Ascending aorta (tissue), 2 donors: ENCODE measurements at places on chromosomes 13 and 19. TPM values are rescaled to one million over a fixed set of nuclear protein-coding genes. Genes with fewer than 3 reads are reported as not detected.

DNA sequence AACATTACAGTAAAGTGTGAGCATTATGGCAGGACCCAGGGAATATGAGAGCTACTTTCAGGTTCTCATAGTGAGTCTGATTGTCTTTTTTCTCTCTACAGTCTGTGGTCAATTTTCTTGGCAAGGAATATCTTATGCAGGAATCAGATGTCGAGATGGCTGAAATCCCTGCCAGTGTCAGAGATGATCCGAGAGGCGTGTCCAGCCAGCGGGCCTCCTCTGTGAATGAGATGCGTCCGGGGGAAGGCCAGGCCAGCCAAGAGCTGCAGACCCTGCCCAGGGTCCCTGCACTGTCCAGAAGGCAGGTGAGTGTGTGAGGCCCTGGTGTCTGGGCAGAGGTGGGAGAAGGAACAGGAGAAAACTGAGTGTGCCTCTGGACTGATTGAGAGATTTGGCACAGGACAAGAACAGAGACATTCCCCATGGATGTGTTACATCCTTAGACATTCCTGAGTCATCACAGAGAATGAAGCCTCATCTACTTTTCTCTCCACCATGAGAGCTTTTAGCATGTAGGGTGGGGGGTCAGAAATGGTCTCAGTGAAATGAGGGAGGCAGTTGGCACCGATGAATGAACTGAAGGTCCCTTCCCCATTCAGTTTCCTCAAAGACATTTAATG, 27.3 kb upstream of the EDDM13 start:
- H3K27me3 ChIP-seq = no peaks in the 10 kb centered on the region
- H3K4me3 ChIP-seq = no peak overlapping the region
- no peaks in the 10 kb centered on the region for H3K36me3 ChIP-seq
- DNase-seq = no peak
- H3K27ac ChIP-seq = no peak overlapping the region

- DNase-seq = no peak
- H3K4me1 ChIP-seq = no peaks in the 10 kb centered on the region
- H3K36me3 ChIP-seq = no peaks in the 10 kb centered on the region
- H3K27ac ChIP-seq = no peak overlapping the region
These were observed 369.9 kb downstream of the KLF5 start for GRCh38 chr13:73428706-73429105.

DNA sequence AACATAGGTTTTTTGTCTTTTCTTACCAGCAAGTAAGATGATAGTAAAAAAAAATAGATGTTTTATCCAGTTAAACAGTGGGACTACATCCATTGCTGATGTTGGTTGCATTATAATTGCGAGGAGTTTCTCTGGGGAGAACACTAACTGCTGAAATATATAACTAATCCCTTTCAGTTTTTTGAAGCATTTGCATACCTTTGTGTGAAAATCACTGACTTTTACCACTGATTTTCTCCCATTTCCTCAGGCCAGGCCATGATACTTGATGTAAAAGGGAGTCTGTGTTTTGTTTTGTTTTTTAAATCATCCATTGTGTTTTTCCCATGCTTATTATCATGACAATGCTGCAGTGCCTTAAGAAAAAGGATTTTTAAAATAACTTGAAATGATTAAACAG, 699.5 kb downstream of the PCDH9 start:
- no peaks in the 10 kb centered on the region for H3K4me1 ChIP-seq
- no peak for DNase-seq
- no peak overlapping the region for H3K27ac ChIP-seq
- H3K27me3 ChIP-seq = no peaks in the 10 kb centered on the region

- no peak for DNase-seq
- H3K4me3 ChIP-seq = no peak overlapping the region
- no peaks in the 10 kb centered on the region for H3K4me1 ChIP-seq
- H3K27ac ChIP-seq = no peak overlapping the region
These were observed 133.9 kb downstream of the AKAP11 start for GRCh38 chr13:42405665-42406390.

DNA sequence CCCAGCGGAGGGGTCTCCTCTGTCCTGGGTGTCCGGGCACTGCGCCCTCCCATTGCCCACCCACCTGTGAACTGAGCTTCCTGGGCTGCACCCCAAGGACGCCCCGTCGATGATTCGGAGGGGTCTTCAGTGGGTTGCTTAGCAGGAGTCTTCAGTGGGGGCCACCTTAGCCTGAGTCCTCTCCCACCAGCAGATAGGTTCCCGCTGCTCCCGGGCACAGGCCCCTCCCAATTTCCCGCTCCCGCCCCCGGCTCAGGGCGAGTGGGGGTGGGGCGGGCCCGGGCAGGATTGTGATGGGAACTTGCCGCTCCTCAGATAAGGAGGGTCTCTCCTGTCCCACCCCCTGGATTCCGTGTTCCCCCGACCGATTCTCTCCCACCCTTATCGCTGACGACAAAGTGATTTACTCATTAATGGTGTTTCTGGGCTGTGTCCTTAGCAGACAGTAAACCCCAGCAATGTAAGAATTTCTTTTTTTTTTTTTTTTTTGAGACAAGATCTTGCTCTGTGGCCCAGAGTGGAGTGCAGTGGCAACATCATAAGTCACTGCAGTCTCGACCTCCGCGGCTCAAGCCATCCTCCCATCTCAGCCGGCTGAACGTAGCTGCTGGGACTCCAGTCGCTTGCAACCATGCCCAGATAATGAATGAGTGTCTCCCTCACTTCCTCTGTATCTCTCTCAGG, 655 bp upstream of the S1PR5 start:
- H3K4me1 ChIP-seq = peaks cover 9% of the 10 kb centered on the region
- DNase-seq = no peak
- H3K36me3 ChIP-seq = no peaks in the 10 kb centered on the region
- H3K27me3 ChIP-seq = peaks cover 4% of the 10 kb centered on the region
- H3K4me3 ChIP-seq = peak overlapping the region; percentile 31
- H3K27ac ChIP-seq = no peak overlapping the region

DNA sequence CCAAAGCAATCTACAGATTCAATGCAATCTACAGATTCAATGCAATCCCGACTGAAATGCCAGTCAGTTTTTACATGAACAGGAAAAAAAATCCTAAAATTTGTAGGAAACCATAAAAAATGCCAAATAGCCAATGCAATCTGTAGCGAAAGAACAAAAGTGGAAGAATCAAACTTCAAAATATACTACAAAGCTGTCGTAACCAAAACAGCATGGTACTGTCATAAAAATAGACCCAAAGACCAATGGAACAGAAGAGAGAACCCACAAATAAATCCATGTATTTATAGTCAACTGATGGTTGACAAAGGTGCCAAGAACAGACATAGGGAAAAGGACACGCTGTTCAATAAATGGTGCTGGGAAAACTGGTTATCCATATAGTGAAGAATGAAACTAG, 17.7 kb downstream of the ZNF829 start:
- H3K4me3 ChIP-seq = no peak overlapping the region
- H3K27ac ChIP-seq = no peak overlapping the region
- no peaks in the 10 kb centered on the region for H3K27me3 ChIP-seq
- DNase-seq = no peak
- no peaks in the 10 kb centered on the region for H3K4me1 ChIP-seq

DNA sequence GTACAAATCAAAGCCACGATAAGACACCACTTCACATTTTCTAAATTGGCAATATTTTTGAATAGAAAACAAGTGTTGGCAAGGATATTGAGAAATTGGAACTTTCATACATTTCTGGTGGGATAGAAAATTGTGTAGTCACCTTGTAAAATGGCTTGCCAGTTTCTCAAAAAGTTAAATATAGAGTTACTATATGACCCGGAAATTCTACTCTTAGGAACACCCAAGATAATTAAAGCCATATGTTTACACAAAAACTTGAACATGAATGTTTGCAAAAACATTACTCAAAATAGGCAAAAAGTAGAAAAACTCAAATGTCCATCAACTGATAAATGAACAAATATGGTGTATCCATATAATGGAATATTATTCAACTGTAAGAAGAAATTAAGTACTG, 552.5 kb downstream of the TBC1D4 start:
- H3K4me1 ChIP-seq = no peaks in the 10 kb centered on the region
- H3K36me3 ChIP-seq = no peaks in the 10 kb centered on the region
- H3K4me3 ChIP-seq = no peak overlapping the region
- DNase-seq = no peak
- no peak overlapping the region for H3K27ac ChIP-seq

- H3K4me1 ChIP-seq = peaks cover 29% of the 10 kb centered on the region
- H3K27ac ChIP-seq = peak overlapping the region; percentile 80
- H3K4me3 ChIP-seq = peak overlapping the region; percentile 60
- no peaks in the 10 kb centered on the region for H3K27me3 ChIP-seq
- no peaks in the 10 kb centered on the region for H3K36me3 ChIP-seq
- no peak for DNase-seq
These were observed 125.2 kb downstream of the LMO7 start for GRCh38 chr13:75761369-75761768.

DNA sequence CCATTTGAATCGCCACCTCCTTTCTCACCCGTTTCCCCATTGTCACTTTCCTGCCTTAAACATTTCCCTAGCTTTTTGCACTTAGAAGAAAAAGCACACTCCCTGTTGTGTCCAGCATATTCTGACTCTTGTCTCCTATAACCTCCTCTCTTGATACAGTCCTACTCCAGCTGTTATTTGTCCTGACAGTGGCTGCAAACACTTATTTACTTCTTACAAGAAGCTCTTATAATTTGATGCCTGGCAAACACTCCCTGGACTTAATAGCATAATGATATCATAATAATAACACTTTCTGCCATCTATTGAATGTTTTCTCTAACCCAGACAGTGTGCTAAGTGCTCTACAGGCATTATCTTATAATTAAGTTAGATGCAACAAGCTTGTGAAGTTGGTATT, 76.6 kb downstream of the DGKH start:
- H3K36me3 ChIP-seq = peaks cover 27% of the 10 kb centered on the region
- H3K4me1 ChIP-seq = no peaks in the 10 kb centered on the region
- no peak overlapping the region for H3K27ac ChIP-seq
- no peaks in the 10 kb centered on the region for H3K27me3 ChIP-seq
- no peak for DNase-seq

- DNase-seq = no peak
- H3K27me3 ChIP-seq = no peaks in the 10 kb centered on the region
- H3K27ac ChIP-seq = no peak overlapping the region
- no peak overlapping the region for H3K4me3 ChIP-seq
- H3K4me1 ChIP-seq = peaks cover 3% of the 10 kb centered on the region
- no peaks in the 10 kb centered on the region for H3K36me3 ChIP-seq
These were observed 2.8 kb downstream of the EVI5L start for GRCh38 chr19:7832781-7833180.

DNA sequence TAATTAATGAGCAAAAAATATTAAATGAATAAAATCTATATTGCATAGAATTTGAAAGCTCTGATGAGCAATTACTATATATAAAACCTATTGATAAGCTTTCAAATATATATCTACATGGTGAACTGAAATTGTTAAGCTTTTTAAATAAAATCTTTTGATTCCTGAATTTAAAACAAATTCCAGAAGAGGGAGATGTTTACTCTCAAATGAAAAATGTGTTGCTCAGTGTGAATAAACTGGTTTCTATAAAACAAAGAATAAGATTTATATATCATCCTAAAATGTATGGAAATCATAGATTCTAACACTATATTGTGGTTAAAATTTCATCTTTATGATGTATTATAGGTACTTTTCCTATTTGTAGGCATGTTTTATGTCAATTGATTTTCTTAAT, 171.5 kb upstream of the SLITRK6 start:
- no peaks in the 10 kb centered on the region for H3K36me3 ChIP-seq
- H3K27ac ChIP-seq = no peak overlapping the region
- no peaks in the 10 kb centered on the region for H3K27me3 ChIP-seq
- no peaks in the 10 kb centered on the region for H3K4me1 ChIP-seq

DNA sequence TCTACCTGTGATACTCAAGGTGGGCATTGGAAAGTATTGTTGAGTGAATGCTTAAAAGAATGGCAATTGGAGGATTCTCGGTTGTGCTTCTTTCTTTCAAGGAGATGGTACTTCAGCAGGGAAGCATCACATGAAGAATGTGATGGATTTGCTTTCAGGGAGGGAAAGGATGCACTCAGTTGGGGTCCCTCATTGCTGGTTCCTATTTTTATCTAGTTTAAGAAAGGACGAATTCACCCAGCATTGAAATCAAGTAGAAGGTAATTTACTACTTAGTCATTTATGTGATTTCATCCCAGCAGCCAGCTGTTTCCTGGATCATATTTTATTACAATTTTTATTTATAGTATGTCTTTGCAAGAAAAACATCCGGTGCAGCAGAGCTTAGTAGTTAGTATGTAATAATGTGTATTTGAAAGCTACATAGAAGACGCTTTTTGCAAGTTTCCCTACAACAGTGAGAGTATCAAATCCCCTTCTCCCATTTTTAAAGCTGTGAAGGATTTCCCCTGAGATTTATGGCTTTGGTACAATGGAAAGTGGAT, 417.9 kb downstream of the GPC5 start:
- H3K4me3 ChIP-seq = no peak overlapping the region
- no peaks in the 10 kb centered on the region for H3K4me1 ChIP-seq
- H3K27me3 ChIP-seq = no peaks in the 10 kb centered on the region
- H3K27ac ChIP-seq = no peak overlapping the region
- DNase-seq = no peak
- no peaks in the 10 kb centered on the region for H3K36me3 ChIP-seq

DNA sequence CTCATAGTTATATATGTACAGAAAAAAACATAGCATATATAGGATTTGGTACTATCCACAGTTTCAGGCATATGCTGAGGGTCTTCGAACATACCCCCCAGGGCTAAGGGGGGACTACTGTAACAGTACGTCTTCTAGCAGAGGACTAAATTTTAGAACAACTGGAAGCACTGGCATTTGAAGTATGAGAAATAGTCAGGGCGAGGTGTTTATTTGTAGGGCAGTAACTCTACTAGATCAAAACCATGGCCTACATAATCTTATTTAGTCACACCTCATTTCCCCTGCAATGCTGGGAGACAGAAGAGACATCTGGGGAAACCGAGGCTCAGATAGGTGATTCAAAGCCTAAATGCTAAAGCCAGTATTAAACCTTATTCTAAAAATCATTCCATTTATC, 245.6 kb downstream of the DCT start:
- H3K4me3 ChIP-seq = no peak overlapping the region
- no peaks in the 10 kb centered on the region for H3K4me1 ChIP-seq
- H3K36me3 ChIP-seq = no peaks in the 10 kb centered on the region
- H3K27me3 ChIP-seq = no peaks in the 10 kb centered on the region
- no peak overlapping the region for H3K27ac ChIP-seq
- no peak for DNase-seq

- H3K4me3 ChIP-seq = no peak overlapping the region
- H3K36me3 ChIP-seq = no peaks in the 10 kb centered on the region
- H3K27me3 ChIP-seq = no peaks in the 10 kb centered on the region
These were observed 56.5 kb downstream of the HSPH1 start for GRCh38 chr13:31105020-31105795.

RFC3 gene
- total RNA-seq = 6.2 TPM

FRY gene
- 115 TPM for total RNA-seq

SHANK1 gene
- 1.3 TPM for total RNA-seq

CEACAM8 gene
- total RNA-seq = not detected

RYR1 gene
- 1.5 TPM for total RNA-seq

C5AR1 gene
- total RNA-seq = 9.3 TPM

BRD4 gene
- 55.3 TPM for total RNA-seq
